ENCODE measurements at places on chromosomes 2 and 18. TPM values are rescaled to one million over a fixed set of nuclear protein-coding genes. Genes with fewer than 3 reads are reported as not detected.

CPLX4 gene
- total RNA-seq, result not detected

CLEC4F gene
- total RNA-seq, result 0.58 TPM

SDC1 gene
- 234 TPM for total RNA-seq

ERICH2 gene
- 5.6 TPM for total RNA-seq

MOGAT1 gene
- total RNA-seq, result 1.7 TPM

SAG gene
- total RNA-seq, result not detected

CENPO gene
- total RNA-seq, result 9.6 TPM

NPHP1 gene
- 17.1 TPM for total RNA-seq

METTL5 gene
- total RNA-seq, result 32.5 TPM

CYP27C1 gene
- 2.9 TPM for total RNA-seq

Data from lung (tissue), 17 donors.